NCI-H748 treated with DMSO at 0.1 percent for 48 hours (cell line): ENCODE measurements at places on chromosomes 4 and X.

DNA sequence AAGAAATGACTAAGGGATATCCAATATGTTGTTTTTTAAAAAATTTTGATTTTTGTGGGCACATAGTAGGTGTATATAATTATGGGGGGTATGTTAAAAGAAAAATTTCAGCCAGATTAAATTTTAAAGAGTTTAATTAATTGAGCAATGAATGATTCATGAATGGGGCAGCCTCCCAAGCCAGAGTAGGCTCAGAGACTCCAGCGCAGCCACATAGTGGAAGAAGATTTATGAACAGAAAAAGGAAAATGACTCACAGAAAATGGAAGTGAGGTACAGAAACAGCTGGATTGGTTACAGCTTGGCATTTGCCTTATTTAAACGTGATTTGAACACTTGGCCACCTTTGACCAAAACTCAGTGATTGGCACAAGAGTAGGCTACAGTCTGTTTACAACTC lies 91.7 kb downstream of the SPATA18 start:
- no peak for DNase-seq

DNA sequence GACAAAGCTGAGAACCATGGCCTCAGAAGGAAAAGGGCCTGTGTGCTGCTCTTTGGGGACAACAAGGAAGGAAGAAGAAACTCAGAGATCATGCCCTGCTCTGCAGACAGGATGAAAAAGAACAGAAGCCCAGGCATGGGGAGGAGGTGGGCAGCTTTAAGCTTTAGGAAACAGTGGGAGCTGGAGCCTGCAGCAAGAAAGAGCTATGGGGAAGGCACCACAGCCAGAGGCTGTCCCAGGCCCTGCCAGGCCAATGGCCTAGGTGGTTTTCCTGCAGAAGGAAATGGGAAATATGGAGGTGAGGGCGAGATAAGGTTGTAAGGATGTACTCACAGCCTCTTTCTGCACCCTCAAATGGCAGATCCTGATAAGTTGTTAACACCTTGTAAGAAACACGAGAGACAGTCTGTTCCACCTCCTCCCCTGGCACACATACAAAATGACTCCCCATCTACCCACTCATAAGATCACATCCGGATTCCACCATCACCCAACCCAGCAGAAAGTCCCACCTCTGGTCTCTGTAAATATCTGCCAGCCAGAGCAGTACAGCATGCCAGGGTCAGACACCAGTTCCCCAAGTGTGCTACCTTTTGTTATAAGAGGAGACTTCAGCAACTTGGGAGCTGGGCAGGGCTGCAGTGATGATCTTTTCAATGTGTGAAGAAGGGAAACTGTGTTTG lies 105.2 kb downstream of the RTL5 start:
- DNase-seq = no peak

DNA sequence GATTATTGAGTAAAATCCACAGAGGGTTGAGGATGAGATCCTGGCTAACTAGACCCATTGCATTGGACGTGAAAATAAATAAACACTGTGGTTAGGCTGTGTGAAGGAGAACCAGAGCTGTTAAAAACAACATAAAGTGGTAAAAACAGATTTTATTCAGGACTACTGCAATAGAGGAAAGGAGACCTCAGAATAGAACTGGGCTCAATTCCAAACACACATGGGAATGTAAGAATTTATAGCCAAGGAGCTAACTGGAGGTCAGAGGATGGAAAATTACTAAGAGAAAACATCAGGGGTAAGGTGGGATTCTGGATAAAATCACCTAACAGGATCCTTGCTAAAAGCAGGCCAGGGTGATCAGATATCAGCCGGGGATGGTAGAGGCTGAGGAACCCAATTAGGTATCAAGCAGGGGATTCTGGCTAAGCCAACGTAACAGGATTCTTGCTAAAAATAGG lies 112.4 kb downstream of the RNF150 start:
- DNase-seq = no peak

DNA sequence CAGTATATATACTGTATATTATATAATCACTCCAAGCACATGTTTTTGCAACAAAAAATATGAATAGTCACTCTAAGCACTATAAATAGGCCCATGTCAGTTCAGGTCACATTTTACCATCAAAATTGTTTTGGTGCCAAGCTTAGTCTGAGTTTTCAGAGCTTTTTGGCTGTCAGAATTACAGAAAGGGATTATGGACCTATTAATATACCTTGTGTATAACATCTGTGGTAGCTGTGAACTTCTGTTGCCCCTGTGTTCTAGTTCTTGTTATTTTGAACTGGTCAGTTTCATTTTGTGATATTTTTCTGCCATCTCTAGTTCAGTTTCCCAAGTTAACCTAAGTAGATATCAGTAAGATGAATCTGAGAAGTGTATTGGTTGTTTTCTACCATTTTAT lies 22.9 kb downstream of the EXOC1 start:
- no peak for DNase-seq

DNA sequence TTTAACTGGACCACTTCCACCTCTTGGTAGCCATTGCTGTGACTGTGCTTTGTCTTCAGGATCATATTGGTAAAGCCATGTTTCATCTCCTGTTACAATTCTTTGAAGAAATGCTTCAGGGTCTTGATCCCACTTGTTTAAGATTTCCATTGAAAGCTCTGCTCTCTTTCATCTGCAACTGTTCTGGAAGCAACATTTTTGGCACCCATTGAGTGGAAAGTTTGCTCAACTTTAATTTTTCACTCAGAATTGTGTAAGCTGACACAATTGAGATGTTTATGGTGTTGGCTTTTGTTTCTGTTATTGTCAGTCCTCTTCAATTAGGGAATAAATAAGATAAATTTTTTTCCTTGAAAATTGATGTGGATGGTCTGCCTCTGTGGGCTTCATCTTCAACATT lies 237.4 kb downstream of the MAPK10 start:
- no peak for DNase-seq

DNA sequence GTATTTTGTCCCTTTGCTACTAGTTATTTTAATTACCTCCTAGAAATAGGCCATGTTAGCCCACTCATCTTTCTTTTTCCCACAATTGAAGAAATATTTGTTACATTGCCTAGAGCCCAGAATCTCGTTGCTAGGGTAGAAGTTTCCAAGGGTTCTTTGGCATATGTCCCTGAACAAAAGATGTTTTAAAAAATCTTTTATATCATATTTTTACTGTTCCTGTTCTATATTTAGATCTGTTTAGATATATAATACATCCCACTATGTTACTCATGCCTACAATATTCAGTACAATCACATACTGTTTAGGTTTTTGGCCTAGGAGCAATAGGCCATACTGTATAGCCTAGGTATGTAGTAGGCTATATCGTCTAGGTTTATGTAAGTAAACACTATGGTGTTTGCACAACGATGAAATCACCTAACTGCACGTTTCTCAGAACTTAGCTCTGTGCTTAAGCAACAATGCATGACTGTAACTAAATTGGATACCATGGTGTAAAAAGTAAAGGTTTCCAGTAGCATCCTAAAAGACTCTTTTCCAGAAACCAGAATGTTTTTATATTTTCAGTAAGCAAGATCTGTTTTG lies 236.0 kb upstream of the SLIT2 start:
- no peak for DNase-seq

- DNase-seq = no peak
Measured at GRCh38 chr4:21167711-21168110, 467.5 kb downstream of the PACRGL start.

DNA sequence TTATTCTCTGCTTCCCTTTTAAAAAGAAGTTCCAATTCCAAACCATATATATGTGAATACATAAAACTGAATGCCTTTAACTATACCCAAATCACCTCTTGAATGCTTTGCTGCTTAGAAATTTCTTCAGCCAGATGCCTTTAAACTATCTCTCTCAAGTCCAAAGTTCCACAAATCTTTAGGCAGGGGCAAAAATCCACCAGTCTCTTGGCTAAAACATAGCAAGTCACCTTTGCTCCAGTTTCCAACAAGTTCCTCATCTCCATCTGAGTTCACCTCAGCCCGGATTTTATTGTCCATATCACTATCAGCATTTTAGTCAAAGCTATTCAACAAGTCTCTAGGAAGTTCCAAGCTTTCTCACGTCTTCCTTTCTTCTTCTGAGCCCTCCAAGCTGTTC lies 49.8 kb downstream of the SULT1B1 start:
- DNase-seq = no peak

DNA sequence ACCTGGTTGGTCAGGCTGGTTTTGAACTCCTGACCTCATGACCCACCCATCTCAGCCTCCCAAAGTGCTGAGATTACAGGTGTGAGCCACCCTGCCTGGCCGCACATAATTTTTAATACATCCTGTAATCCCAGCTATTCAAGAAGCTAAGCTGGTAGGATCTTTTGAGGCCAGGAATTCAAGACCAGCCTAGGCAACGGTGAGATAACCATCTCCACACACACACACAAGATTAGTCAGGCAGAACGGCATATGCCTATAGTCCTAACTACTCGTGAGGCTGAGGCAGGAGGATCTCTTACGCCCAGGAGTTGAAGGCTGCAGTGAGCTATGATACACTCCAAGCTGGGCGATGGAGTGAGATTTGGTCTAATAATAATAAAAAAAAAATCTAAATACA lies 212.4 kb upstream of the NEIL3 start:
- no peak for DNase-seq

DNA sequence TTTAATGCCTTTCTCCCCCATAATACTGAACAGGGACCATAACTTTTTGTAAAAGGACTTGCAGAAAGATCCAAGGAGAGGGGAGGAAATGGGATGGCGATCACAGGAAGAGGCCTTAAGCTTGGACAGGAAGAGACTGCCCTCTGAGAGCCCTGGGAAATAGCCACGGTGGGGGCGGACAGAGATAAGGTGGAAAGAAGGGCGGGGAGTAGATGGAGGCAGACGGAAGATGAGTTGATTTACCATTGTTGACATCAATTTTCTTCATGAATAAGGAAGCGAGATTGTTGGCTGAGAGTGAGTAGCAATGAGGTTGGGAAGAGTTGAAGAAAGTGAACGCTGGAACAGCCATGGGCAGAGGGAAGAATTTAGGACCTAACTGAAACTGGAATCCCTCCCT lies 63.4 kb downstream of the RASGEF1B start:
- DNase-seq = no peak

DNA sequence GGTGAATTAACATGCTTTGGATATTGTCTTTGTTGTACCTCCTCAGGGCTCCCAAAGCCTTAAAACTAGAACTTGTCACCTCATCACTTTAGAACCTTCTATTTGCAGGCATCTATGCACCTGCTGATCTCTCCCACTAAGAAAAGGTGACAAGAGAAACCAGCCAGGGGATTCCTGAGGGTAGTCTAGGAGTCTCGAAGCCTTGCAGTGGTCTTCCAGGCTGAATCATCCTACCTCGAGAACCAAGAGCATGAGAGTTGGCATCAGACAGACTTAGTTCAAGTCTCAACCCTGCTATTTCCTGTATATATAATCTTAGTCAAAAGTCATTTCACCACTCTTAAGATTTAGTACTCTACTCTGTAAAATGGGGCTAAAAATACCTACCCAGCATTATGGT lies 29.6 kb downstream of the RTL5 start:
- DNase-seq = no peak

DNA sequence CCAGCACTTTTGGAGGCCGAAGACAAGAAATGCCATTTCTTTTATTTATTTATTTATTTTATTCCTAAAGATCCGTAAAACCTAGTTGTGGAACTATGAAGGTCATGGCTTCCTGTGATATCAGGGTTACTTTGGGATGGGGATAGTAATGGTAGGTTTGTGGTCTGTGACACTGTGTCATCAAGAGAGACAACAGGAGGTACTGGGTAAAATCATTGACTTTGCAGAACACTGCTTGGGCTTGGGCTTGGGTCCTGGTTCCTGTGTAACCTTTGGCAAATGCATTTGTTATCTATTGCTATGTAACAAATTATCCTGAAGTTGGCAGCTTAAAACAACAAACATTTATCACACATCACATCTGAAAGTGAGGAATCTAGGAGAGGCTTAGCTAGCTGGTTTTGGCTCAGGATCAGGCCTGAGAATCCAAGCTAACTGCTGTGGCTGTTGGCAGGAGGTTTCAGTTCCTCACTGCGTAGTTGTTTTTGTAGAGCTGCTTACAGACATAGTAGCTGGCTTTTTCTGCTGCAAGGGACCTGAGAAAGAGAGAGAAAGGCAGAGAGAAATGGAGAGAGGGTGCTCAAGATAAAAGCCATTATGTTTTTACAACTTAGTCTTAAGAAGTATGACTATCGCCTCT lies 576.4 kb upstream of the SLIT2 start:
- no peak for DNase-seq

DNA sequence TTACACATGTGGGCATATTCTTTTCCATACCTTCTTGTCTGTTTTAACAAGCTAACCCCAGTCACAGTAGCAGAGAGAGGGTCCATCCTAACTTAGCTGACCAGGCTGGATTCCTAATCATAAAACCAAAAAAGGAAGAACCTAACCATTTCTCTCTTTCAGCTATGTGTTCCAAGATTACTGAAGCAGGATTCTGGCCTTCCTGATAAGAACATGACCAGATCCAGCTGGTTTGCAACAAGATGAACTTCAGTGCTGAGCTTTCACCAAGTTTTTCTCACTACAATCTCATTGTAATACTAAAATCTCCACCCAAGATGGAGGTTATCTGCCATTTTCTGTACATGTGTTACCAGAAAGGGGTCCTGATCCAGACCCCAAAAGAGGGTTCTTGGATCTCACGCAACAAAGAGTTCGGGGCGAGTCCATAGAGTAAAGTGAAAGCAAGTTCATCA lies 20.4 kb upstream of the UBA6 start:
- no peak for DNase-seq
